Stimulated activated CD8-positive, alpha-beta memory T cell treated with anti-CD3 and anti-CD28 coated beads, Interleukin-12 subunit alpha, Interleukin-12 subunit beta, amount 100 ng/mL, for 1 hour (primary cell): ENCODE measurements at places on chromosomes 4 and X.

- no peak for DNase-seq
Observed at GRCh38 chr4:89939546-89939945, 44.9 kb downstream of the MMRN1 start.

GRCh38 chrX:23012636-23013035 lies 12.9 kb downstream of the DDX53 start:
- no peak for DNase-seq

GRCh38 chr4:40827758-40828157 lies 78.0 kb downstream of the NSUN7 start:
- DNase-seq, result no peak

DNA sequence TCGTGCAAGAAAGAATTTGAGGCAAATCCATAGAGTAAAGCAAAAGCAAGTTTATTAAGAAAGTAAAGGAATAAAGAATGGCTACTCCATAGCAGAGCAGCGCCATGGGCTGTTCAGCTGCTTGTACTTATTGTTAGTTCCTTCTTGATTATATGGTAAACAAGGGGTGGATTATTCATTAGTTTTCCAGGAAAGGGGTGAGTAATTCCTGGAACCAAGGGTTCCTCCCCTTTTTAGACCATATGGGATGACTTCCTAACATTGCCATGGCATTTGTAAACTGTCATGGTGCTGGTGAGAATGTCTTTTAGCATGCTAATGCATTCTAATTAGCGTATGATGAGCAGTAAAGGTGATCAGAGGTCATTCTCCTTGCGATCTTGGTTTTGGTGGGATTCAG lies 23.5 kb upstream of the CEP135 start:
- no peak for DNase-seq

DNA sequence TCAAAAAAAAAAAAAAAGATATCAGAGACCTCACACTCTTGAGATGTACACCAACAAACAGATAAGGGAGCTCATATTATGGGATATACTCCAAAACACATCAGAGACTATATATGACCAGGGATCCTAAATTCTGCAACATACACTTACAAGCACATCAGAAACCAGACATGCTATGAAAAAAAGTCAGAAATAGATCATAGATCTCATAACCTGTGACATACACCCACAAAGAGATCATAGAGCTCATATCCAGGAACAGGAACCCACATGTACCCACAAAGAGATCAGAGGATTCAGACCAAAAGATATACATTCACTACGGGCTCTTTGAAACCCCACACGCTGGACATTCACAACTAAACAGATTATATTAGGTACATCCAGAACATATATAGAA lies 30.1 kb downstream of the SUV39H1 start:
- no peak for DNase-seq

- DNase-seq, result no peak
Observed at GRCh38 chr4:121789455-121789854, 11.7 kb upstream of the EXOSC9 start.

- DNase-seq, result no peak
Observed at GRCh38 chr4:1855333-1856070, 454 bp downstream of the LETM1 start.

GRCh38 chr4:44638091-44638490 lies 13.3 kb downstream of the YIPF7 start:
- no peak for DNase-seq

GRCh38 chr4:39068907-39069306 lies 6.9 kb downstream of the KLHL5 start:
- DNase-seq, result no peak

- no peak for DNase-seq
Observed at GRCh38 chrX:131789664-131790063, 233.4 kb upstream of the STK26 start.

GRCh38 chr4:8607603-8608481 lies 15.3 kb downstream of the CPZ start:
- peak; percentile 4 for DNase-seq

- no peak for DNase-seq
Observed at GRCh38 chr4:8435656-8436121, 4.8 kb downstream of the ACOX3 start.

- no peak for DNase-seq
Observed at GRCh38 chrX:56231537-56232090, 542 bp upstream of the KLF8 start.

DNA sequence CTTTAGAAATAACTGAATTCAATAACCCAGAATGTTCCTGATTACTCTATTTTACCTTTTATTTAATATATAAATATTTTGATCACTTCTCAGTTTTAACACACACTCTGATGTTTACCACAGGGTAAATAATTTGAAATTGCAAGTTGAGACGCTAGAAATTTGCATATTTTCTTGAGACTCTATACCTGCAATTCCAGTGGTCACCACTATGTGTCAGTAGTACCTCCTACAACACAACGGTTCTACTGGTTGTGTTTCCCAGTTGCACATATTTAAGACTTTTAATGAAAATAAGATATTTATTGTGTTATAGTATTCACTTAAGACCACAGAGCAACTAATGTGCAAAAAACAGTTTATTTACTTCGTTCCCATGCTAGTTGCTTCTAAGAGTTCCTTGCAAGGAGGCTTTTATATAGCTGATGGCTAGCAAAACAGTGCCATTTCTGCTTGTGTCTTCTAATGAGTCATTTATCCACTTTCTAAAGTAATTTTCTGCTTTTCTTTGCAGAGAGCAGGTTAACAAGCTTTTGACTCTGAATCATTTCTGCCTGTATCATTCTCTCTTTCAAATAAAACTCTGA lies 98.9 kb upstream of the PDLIM3 start:
- no peak for DNase-seq

GRCh38 chr4:140219567-140219966 lies 65.6 kb upstream of the MAML3 start:
- no peak for DNase-seq

DNA sequence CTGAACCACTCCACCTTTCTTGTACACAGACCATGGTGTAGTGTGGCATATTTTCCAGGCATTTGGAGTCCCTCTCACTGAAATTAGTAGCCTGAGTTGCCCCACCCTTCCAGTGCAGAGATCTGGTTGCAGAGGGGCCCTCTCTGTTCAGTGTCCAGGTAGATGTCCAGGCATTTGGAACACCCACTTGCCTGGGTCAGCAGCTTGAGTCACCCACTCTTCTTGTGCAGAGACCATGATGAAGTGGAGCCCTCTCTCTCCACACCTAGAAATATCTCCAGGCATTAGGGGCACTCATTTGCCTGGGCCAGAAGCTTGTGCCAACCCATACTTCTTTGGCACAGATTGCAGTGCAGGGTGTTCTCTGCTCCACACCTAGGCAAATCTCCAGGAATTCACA lies 2733.3 kb downstream of the PCDH7 start:
- DNase-seq, result no peak

- DNase-seq, result no peak
Observed at GRCh38 chrX:51795136-51795535, 51.9 kb downstream of the GSPT2 start.

- no peak for DNase-seq
Observed at GRCh38 chr4:15164571-15164970, 162.3 kb downstream of the CPEB2 start.

DNA sequence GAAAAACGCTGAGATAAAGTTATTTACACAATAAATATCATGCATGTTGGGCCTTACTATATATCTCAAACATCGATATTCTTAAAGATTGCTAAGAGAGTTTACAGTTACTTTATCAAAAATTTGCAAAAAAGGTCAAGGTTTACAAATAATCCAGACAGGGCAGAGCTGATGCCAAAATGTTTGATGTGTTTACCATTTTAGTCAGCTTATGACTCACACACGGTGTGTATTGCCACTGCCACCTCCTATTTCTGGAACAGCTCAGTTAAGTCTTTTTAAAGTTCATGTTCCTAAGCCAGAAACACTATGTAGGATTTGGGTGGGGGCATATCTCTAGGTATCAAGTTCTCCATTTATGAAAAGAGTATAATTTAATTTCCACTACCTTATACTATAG lies 580.6 kb downstream of the INPP4B start:
- no peak for DNase-seq

GRCh38 chr4:125620066-125620860 lies 305.5 kb downstream of the FAT4 start:
- no peak for DNase-seq

DNA sequence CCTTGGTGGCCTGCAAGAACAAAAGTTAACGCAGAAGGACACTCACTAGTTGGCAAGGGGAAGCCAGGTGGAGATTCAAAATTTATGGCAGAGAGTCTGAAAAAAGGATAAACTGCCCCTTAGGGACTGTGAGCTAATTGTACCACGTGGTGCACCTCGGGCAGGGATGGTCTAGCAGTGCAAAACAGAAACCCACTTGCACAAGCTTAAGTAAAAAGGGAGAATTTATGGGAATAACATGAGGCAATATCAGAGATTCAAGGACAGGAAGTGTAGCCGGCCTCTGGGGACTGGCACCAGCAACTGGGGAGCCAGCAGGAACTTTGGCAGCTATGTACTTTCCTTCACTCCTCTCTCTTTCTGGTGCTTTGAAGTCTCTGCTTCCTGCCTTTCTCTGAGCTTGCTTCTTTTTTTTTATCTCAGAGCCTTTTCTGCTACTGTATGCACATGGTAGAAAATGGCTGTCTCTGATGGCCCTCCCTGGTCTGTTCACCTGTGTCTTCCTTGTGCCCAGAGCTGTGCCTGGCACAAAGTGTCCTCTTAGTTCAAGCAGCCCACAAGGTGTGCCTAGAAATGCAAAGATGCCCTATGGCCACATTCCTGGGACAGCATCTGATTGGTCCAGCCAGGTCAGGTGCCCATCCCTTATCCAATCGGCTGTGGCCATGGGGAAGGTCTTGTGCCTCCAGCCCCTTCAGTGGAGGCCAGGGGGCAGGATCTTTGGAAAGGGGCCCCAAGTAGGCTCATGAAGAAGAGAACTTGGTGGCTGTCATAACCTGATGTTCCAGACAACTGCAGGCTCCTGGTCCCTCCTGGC lies 114.8 kb upstream of the ATP6AP2 start:
- no peak for DNase-seq

- DNase-seq, result no peak
Observed at GRCh38 chr4:26349496-26349895, 28.7 kb downstream of the RBPJ start.

DNA sequence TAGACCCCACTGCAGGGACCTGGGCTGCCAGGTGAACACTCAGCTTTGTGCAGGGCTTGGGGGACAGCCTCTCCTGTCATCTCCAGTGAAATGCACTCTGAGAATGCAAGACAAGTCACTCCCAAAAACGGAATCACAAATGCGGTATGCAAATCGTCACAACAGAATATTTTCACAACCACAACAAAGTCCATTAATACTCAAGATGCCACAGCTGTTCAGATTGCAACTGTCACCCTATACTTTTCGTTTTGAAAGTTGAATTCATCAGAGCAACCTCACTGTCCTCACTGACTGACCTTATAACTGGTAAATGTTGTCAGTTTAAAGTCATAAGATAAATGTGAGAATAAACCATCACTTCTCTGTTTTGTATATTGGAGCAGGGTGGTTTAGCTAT lies 16.6 kb downstream of the JAKMIP1 start:
- DNase-seq, result no peak

GRCh38 chrX:2638279-2638678 lies 52.8 kb upstream of the CD99 start:
- DNase-seq, result no peak

DNA sequence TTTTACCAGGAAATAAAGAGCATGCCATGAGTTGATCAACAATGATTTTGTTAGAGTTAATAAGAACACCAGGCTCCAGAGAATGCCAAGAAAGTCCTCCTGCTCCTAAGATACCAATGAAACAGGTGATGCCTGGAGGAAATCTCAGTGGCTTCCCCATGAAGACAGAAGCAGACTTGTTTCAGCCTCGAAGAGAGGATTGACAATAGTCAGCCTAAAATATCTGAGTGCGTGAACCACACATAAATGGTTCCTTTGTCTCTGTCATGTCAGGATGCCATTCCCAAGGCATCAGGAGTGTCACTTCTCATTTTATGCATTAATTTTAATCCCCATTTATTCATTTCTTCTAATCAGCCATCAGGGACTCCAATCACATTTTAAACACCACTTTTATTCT lies 69.6 kb downstream of the PHOX2B start:
- no peak for DNase-seq

DNA sequence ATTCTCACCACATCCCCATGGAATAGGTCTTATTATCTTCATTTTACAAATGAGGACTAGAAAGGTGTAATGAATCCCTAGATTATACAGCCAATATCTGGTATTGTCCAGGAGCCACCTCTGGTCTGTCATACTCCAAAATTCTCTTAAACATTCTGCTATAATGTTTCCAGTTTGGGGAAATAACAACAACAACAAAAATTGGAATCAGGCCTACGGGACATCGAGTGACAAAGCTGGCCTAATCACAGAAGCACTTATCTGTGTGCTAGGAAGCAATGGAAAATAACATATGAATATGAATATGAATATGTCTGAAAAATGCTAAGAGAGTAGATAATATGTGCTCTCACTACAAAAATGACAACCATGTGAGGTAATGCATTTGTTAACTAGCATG lies 264.1 kb downstream of the GASK1B start:
- DNase-seq, result no peak

DNA sequence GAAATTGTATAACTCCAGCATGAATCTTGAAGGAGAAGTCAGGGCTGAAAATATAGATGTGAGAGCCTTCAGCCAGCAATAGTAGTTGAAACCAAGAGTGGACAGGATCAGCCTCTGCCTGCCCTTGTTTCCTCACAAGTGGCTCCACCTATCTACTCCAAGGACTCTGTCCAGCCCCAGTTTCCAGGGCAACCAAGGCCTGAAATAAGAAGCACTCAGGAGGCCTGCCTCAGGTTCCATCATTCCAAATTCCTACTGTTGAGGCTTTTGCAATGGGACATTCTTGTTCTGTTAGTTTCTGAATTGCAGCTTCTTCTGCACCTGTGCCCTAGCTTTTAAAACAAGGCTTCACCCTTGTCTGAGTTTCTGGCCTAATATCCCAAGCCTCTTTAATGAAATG lies 41.6 kb downstream of the TRPC5OS start:
- no peak for DNase-seq

DNA sequence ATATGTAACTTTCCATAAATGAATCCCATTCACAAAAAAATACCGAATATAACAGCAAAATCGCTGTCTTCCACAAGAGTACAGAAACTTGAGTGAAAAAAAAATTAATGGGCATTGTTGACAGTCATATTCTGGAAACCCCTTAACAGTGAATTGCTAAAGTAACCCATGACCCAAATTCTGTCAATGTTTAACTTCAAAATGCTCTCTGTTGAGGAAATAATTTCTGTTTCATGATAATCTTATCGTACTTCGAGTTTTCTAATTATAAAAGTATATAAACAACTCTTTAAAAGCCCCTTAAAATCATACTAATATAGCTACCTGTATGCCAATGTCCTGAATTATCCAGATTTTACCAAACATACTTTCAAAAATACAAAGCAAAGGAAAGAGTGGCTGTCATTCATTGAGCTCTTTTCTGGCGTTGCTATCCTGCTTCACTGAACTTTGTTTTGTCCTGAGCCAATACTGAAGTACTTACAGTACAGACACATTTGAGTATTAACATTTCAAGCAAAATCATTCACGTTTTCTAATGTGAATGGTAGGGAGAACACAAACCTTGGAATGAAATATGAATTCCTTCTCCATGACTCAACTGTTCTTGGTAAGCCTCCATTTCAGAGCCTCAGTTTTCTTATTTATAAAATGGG lies 2.4 kb downstream of the XAGE3 start:
- DNase-seq, result no peak
